Hematopoietic multipotent progenitor cell (in vitro differentiated cells): ENCODE measurements at places on chromosomes 2 and 18. TPM values are rescaled to one million over a fixed set of nuclear protein-coding genes. Genes with fewer than 3 reads are reported as not detected.

DNA sequence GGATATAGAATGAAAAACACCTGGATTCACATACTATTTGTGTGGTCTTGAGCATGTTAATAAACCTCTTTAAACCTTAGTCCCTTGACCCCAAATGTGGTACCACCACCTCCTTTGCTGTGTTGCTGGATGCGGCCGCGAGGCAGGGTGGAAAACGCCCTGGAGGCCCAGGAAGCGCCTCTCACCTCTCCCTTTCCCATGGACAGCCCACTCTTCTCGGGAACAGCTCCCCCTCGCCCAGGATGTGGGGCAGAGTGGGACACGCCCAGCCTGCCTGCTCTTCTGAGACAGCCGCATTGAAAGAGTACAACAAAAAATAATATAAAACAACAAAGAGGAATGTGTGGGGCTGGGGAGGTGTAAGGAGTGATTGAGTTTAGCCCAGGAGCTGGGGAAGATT is 549.0 kb upstream of the ID2 start:
- no peak for DNase-seq

The RUFY4 gene
- total RNA-seq: 1.1 TPM

The TLX2 gene
- 0.27 TPM for total RNA-seq

- no peak for DNase-seq
Observed at GRCh38 chr2:25497229-25497917, 155.6 kb upstream of the DNMT3A start.

- DNase-seq: no peak
Observed at GRCh38 chr2:105362862-105363591, 25.7 kb downstream of the C2orf49 start.

GRCh38 chr2:178589335-178589734 is 109.1 kb downstream of the PLEKHA3 start:
- DNase-seq: no peak
